ENCODE measurements at places on chromosomes 16 and 17.

- DNase-seq: no peak
Observed at GRCh38 chr16:84598360-84598759, 19.5 kb downstream of the COTL1 start.

DNA sequence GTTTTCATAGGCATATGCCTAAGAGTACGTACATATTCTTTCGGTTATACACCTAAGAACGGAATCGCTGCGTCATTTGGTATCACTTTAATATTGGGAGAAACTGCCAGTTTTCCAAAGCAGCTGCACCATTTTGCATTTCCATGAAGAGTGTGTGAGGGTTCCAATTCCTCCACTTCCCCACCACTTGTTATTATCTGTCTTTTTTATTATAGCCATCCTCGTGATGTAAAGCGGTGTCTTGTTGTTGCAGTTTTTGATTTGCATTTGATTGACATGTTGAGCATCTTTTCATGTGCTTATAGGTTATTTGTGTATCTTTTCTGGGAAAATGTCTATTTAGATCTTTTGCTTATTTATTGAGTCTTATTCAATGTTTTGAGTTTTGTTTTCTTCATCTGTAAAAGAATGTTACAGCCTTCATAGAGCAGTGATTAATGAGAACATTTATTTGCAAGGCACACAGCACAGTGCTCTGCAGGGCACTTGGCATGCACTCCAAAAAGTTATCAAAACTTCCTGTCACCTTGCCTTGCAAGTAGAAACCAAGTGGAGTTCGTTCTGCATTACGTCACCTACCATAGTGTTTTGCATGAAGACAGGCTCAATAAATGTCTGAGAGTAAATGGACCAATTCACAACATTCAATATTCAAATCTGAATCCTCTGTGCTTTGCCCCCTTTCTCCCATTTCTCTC lies 26.6 kb upstream of the ST6GALNAC1 start:
- no peak for DNase-seq

GRCh38 chr16:1199347-1200013 lies 25.6 kb downstream of the TPSG1 start:
- DNase-seq: no peak

DNA sequence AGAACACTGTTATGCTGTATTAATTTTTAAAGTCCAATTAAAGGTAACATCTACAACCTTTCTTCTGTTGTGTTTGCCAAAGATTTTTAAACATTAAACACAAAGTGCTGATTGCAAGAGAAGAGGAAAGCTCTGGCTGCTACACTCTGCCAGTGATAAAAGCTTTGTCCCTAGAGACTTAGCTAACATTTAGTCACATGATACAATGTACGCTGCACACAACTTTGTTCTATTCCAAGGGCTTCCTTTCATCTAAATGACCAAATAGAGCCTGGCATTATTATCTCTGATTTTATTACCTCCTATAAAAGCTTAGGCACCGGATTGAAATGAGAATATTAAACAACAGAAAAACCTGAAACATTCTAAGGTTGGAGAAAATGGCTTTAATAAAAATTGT lies 388.7 kb upstream of the PMFBP1 start:
- no peak for DNase-seq

DNA sequence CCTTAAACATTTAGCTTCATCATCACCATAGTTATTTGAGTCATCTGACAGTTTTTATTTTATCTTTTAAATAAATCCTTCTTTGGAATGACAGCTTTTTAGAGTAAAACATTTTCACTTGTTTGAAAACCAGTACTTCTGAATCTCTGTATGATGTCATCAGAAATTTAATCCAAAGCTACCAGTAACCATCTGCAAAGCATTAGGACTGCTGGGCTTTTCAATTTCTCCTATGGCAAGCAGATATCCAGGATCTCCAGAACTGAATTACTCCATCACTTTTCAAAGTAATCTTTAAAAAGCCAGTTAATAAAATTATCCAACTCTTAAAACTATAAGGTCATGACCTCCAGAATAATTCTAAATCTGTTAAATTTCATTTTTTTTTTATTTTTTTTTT lies 51.5 kb downstream of the CHCT1 start:
- no peak for DNase-seq

- DNase-seq: no peak
Observed at GRCh38 chr16:8887952-8888560, 5.9 kb downstream of the LITAFD start.

DNA sequence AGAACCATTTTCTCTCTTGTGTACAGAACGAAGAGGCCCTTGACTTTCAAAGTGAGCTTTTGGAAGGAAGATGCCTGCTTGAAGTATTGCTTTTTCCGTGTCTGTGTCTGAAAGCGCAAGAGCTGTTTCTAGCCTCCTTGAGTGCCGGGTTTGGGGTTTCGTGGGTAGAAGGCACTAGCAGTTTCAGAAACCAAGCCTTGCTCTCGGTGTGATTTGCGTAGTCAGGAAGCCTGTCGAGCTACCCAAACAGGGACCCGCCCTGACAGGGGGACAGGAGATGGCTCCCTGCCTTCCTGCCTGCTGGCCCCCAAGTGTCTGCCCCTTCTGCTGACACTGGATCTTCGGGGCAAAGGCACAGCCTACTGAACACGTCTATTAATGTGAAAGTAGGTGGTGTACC lies 322.0 kb downstream of the MAF start:
- DNase-seq: peak; percentile 65

DNA sequence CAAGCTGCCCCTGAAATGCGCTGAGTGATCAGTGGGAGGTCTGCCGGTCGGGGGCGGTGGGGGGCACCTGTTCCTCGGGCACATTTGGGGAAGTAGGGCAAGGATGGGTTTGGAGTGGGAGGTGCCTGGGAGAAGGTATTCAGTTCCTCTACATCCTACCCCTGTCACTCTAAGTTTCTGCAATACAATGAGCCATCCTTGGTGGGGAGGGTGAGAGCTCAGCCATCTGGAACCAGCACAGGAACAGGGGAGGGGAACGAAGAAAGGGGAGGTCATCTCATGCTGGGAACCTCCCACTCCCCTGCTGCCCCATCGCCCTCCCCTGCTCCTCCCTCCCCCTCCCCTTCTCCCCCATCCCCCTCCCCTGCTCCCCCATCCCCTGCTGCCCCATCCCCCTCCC lies 4.2 kb downstream of the DPH1 start:
- no peak for DNase-seq
